NCI-H1092 (cell line): ENCODE measurements at places on chromosomes 4 and X.

GRCh38 chr4:8761167-8761823 is 110.3 kb downstream of the HMX1 start:
- no peak for DNase-seq

DNA sequence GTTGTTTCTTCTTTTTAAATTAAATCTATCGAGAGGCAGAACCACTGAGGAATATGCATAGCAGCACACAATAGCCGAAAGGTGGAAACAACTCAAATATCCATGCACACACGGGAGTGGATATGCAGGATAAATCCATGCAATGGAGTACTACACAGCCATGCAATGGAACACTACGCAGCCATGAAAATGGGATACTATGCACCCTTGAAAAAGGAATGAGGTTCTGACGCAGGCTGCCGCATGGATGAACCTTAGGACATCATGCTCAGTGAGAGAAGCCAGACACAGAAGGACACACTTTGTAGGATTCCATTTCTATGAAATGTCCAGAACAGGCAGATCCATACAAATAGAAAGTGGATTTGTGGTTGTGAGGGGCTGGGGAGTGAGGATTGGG is 18.4 kb upstream of the P2RY8 start:
- DNase-seq, result no peak

- DNase-seq, result no peak
Observed at GRCh38 chr4:99352602-99353537, at the start of gene ADH1C. TSS of gene ADH1C (minus strand) at chr4:99352746. CDS start at chr4:99352675, 71 bp downstream.

DNA sequence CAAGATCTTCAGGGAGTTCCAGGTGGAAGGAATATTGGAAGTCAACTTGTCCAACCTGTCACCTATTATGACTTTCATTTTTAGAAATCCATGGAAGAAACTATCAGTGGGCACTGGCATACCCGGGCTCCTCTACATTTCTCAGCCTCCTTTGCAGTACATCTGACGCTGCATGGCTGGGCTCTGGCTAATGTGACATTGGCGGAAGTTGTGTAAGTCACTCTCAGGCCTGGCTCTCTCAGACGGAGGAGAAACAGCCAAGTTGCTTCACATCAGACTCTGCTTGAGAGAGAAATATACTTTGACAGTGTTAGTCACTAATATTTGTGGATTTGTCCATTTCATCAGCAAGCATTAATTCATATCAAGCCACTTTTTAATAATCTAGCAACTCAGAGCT is 4.5 kb downstream of the DCHS2 start:
- DNase-seq, result no peak

GRCh38 chrX:119177278-119177677 is 49.7 kb upstream of the KIAA1210 start:
- no peak for DNase-seq

GRCh38 chrX:42437211-42437610 is 340.8 kb downstream of the PPP1R2C start:
- DNase-seq, result no peak

DNA sequence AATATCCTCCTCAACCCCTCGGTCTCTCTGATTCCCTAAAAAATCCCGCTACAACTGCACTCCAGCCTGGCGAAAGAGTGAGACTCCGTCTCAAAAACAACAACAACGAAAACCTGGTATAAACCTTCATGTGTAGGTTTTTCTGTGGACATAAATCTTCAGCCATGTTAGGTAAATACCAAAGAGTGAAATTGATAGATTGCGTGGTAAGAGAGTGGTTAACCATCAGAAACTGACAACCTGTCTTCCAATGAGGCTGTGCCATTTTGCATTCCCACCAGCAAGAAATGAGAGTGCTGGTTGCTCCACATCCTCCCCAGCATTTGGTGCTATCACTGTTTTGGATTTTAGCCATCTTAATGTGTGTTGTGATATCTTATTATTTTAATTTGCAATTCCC is 10.9 kb downstream of the TBC1D19 start:
- DNase-seq, result no peak

DNA sequence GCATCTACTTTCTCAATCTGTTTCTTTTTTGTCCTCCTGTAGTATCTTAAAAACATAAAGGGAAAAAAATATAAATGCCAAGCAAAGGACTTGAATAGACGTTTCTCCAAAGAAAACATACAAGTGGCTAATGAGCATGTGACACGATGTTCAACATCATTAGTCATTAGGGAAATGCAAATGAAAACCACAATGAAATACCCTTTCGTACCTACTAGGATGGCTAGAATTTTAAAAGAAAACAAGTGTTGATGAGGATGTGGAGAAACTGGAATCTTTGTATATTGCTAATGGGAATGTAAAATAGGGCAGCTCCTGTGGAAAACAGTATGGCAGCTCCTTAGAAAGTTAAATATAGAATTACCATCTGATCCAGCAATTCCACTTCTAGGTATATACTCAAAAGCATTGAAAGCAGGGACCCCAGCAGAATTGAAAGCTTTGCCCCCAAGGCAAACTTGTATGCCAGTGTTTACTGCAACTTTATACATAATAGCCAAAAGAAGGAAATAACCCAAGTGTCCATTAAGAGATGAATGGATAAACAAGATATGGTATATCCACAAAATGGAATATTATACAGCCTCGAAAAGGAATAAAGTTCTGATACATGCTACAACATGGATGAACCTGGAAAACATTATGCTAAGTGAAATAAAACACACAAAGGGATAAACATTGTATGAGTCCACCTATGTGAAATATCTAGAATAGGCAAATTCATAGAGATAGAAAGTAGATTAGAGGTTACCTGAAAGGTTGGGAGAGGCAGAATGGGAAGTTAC is 138.3 kb downstream of the SH3KBP1 start:
- no peak for DNase-seq

DNA sequence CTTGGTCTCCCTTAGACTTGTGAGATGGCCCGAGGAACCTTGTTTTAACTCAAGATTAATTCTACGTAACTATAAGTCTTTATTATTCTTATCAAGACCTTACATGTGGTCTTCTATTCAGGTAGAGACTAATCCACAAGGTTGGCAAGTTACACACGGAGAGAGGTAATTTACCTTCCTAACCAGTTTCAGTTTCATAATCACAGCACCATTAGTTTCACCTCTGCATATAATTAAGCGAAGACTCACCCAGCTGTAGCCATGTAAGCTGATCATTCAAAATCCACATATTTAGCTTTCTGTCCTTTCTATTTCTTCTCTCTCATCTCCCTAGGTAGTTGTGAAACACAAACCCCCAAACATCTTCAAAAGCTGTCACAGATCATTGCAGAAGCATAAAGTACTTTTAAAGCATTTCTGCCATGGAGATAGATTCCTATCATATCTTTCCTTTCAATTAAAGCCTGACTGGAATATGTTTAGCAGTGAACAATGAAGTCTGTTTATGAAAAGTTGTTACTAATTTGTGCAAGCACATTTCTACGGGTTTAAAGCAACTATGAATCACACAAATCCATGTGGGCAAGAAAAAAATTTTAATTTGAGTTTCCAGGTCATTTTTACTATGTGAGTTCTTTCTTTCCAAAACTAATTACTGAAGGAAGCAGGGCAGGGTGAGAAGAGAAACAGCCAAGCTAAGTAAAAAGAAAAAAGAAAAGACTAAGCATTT is 78.5 kb downstream of the BTC start:
- no peak for DNase-seq

DNA sequence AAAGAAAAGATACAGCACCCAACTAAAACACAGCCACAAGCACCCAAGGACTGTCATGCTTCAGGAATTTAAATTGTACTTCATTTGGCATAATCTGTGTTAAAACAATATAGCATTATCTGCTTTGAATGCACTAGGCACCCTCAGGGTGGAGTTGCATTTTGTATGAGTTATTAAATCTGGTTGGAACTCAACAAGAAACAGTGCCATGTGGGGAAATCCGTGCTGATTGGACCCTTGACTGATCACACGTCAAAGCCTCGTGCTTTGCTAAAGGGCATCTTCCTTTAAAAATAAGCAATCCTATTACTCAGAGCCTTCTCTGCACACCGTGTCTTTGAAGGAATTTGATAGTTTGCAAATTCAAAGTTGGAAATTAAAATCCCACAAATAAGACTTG is 35.4 kb downstream of the IGFBP7 start:
- DNase-seq, result no peak

DNA sequence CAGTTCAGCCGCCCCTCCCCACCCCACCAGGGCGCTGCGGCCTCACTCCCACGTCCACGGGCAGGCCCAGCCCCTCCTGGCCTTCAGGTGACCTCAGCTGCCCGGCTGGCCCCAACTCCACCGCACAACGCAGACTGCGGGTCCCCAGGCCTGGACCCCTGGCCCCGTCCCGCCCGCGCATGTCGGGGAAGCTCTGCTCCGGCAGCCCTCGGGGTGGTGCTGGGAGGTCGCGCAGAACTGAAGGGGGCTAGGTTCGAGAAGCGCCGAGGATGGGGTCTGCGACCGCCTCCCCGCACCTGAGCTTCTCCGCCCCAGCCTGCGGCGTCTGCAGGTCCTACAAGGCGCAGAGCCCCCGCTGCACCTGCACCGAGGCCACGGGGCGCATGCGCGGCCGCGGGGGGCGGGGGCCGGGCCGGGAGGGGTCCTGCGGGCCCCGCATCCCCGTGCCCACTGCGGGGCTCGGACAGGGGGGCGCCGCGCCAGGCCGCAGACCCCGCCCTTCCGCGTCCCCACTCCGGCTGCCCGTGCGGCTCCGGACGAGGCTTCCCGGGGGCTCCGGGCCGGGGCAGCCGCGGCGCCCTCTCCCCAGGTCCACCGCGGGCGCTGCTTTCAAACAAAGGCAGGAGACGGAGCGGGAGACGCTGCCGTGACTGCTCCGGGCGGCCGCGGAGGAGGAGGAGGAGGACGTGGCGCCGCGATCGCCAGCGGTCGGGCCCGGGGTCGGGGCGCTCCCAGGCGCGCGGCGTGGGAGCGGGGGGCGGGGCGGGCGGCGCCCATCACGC is 672 bp upstream of the NAT8L start:
- DNase-seq, result no peak
